NCI-H1048 (cell line): ENCODE measurements at places on chromosomes 16 and 17.

DNA sequence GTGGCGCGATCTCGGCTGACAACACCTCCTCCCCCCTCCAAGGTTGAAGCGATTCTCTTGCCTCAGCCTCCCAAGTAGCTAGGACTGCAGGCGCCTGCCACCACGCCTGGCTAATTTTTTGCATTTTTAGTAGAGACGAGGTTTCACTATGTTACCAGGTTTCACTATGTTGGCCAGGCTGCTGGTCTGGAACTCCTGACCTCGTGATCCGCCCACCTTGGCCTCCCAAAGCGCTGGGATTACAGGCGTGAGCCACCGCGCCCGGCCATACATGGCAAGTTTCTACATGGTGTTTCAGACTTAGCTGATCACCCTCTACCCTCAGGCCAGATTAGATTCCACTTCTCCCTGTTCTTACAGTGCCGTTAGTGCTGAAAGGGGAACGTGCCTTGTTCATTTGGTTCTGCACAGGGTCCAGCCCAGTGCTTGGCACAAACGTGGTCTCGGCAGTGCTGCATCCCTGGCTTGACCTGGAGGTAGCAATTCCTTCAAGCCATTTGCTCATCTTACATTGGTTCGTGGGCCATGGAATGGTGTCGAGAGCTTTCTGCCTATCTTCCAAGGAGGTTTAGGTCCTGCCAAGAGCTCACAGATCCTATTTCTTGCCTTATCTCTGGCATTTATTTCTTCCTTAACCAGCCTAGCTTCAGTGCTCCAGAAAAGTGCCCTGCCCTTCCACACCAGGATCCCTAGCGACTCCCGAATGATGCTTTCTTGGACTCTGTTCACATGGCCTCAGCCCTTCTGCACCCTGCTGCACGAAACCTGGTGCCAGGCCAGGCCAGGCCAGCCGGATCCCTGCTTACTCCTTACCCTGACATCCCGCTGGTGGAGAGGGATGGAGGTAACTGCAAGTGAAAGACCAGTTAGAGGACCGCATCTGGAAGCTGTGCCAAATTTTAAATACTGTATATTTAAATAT, 14.8 kb upstream of the AURKB start:
- no peak for DNase-seq

DNA sequence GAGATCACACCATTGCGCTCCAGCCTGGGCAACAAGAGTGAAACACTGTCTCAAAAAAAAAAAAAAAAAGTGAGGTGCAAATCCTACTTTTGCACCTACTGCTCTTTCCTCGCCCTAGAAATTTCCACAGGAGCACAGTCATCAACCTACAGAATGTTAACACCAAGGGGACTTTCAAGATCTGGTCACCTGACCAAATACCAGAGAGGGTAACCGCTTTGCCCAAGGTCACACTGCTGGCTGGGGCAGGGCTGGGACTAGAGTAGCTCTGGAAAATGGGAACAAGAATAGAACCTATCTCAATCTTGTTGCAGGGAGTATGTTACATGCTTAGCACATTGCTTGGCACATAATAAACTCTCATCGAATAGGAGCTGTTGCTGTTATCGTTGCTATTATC, 6.3 kb upstream of the MLLT6 start:
- DNase-seq: no peak

GRCh38 chr16:85321509-85322271, 209.4 kb upstream of the CIBAR2 start:
- DNase-seq: no peak

DNA sequence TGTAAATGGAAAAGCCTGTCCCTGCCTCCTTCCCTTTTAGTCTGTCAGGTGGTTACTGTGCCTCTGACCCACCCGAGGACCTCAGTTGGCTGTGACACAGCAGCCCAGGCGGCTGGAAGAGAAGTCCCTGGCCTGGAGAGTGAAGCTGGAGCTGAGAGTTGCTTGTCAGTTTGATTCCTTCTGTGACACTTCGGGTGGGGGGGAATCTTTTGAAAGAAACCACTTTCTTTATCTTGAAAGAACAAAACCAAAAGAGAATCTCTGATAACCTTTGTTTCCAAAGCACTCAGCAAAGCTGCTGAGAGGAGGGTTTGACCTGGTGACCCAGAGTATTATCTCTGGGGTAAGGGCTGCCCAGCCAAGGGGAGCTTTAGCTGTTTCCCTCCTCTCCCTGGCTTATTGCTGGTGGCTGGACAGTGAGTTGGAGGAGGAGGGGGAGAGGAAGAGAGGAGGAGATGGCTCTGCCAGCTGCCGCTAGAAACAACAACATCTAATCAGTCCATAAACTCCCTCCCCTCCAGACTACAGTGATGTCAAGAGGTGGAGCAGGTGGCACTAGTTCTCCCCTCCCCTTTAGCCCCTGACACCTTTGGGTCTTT, 34.0 kb downstream of the YPEL2 start:
- no peak for DNase-seq

DNA sequence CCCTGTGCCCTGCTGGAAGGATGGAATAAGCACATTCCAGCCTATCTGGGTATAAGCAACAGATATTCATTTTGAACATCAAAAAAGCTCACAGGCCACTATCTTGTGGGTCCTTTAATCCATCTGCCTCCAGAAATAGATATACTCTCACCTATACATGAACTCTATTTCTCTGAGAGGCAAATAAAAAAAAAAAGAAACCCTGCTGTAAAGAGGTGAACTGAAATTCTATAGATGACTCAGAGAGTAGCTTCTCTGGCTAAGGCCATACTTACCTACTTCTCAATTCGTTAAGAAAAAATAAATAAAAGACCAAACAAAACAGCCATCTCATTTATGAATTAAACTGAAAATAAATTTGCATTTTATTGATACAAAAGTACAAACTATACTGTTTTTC, 86.3 kb downstream of the DYNLRB2 start:
- no peak for DNase-seq

DNA sequence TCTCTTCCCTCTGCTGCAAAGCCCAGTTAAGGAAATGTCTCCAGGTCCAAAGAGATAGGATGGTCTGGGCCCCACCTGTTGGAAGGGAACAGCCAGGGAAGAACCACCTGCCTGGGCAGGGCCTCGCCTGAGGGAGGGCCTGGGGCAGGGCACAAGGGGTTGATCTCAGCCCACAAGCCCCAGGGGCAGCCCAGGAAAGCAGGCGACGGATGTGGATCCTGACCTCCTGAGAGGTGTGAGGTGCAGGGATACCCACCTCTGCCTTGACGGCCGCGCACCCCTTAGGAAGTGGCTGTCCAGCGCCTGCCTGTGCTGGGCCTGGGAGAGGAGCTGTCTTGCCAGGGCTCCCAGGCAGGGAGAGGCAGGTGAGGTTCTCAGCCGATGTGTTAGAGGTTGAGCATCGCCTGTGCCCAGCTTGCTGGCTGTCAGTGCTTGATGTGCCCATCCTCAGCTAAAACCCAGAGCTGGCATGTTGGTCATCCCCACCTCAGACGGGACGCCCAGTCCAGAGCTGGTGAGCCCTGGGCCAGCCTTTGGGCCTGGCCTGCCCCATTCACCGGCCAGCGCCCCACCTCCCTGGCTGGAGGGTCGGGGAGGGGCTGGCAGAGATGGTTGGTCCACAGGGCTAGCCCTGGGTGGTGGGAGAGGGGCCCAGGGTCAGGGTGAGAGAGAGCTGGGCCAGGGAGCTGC, 434 bp downstream of the CEMP1 start:
- no peak for DNase-seq

GRCh38 chr17:52147872-52148271, 10.6 kb downstream of the CA10 start:
- no peak for DNase-seq

- no peak for DNase-seq
These were observed 51.3 kb downstream of the ZFP90 start for GRCh38 chr16:68590201-68590994.
